ENCODE measurements at places on chromosomes 3 and 15.

DNA sequence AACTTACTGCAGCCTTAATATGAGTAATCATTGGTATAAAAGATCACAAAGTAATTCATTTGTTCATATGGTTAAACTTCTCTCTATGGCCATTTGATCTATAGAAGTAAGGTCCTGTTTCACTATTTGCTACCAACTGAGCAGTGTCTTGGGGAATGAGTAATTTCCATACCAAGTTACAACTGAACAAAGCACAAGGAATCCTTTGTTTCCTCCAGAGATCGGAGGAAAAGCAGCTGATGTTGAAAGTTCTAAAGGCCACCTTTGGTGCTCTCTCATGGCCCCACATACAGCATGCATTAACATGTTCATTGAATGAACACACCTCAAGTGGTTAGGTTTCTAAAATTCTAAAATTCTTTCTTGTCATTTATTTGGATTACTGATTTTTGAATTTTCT is 7.1 kb upstream of the CNTN3 start:
- DNase-seq, result no peak

- DNase-seq, result no peak
These were observed 5.9 kb downstream of the MEIS2 start for GRCh38 chr15:37094333-37094914.

GRCh38 chr3:87088430-87088992 is 97.6 kb upstream of the VGLL3 start:
- DNase-seq, result no peak

- DNase-seq, result no peak
These were observed 2.8 kb upstream of the GNAI2 start for GRCh38 chr3:50233176-50233575.

DNA sequence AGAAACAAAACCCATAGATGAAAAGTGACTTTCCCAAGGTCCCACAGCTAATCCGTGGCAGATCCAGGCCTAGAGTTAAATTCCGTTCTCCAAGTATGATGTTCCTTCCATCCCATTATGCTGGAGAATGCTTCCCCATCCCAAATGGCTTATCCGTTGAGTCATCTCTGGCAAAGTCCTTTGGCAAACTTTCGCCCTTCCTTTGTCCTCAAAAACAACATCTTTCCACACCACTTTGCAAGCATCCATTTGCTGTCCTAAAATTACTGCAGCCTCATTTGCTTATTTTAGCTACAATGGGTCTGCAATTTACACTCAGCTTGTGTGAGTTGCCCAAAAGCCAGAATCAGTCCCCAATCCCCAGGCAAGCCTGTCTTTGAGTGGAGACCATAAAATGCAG is 304.0 kb upstream of the TLE3 start:
- no peak for DNase-seq

DNA sequence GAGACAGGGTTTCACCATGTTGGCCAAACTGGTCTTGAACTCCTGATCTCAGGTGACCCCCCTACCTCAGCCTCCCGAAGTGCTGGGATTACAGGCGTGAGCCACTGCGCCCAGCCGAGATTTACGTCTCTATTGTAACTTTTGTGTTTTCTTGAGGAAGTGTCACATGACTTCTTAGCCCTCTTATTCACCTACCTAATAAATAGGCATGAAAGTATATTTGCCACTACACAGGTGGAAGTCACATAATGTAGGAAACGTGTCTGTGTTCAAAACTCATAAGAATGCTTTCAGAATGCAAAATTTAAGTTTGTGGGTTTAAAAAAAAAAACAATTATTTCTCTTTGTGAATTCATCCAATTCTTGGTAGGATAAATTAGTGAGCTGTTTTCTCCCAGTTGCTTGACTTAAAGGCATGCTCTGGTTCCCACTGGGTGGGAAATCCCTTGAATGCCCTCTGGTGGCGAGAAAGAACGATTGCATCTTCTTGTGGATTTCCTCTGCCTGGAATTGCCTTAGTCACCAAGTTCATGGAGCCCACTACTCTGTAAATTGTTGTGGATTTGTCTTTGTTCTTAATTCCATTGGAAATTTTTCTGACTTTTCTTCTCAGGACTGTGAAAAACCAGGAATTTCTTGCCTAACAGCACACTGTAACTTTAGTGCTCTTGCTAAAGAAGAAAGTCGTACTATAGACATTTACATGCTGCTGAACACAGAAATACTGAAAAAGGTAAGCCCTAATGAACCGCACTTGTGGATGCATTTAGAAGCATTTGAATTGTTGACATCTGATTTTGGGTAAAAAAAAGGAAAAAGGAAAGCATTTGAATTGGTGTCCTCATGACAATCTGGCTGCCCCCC is 82.2 kb upstream of the CTDSPL start:
- peak; percentile 33 for DNase-seq

DNA sequence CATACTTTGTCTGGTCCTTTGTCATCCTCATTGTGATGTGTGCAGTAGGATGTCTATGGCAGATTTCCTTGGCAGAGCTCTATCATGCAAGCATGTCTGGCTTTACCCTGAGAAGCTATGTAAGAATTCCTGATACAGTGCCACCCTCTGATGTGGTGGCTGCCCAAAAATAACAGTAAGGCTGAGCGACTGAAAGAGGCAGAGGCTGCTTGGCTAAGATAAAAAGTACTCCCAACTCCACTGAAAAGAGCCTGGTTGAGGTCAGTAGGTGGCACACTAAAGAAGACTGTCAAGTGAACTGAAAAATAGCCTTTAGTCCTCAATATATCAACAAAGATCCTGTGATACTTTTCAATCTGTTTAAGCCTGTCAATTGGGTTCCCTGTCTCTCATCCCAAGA is 31.7 kb downstream of the BTLA start:
- DNase-seq, result no peak

DNA sequence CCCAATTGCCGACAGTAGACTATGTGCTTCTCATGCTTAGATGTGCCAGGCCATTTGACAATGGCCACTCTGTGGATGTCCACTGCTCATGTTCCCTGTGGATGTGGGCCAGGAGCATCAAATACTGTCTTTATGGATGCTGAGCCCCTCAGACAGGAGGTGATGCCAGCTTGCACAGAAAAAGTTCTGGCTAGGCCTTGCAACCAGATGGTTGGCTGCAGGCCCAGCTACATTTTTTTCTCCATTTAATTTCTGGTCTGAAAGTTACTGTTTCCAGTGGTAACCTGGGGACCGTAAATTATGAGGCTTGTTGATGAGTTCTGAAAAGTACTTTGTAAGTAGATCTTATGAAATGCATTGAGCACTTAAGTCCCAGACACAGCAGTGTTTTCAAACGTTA is 228.5 kb downstream of the CHL1 start:
- DNase-seq, result no peak

DNA sequence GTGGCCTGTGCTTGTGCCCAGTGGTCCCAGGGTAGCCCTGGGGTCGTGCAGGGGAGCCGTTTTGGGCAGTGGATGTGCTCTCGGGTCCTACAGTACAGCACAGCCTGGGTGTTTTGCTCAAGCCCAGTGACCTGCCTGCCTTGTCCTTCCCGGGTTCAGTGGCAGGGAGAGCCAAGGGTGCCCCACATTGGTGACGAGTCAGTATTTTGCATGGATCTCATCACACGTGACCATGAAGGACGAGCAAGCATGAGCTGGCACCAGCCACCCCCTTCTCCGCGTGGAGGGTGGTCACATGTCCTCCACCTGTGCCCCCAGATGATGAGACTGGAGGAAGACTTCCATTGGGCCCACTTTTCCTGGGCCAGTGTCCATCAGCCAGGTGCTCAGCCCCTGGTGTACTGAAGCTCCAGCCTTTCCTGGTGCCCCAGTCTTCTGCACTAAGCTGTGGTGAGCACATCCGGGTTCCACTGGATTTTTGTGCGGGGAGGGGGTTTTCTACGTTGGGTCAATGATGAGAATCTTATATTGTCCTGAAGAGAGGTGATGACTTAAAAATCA is 197.5 kb downstream of the UBE3A start:
- DNase-seq, result no peak

DNA sequence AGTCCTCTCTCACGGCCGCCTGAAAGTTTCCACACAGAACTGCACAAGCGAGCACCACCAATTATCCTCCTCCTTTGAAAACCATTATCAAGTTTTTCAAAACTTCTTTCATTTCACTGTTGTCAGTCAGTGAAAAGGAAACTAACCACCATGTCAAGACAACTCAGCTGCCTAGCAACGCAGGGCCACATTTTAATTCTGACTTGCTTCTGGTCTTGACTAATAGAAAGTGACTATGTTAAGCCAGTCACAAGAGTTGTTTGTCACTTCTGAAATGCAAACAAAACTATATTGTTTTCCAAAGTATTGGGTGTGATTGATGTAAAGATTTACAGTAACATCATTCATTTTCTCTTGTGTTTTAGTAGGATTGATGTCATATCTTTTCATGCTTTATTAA is 612.8 kb upstream of the AGTR1 start:
- DNase-seq, result peak; percentile 0

DNA sequence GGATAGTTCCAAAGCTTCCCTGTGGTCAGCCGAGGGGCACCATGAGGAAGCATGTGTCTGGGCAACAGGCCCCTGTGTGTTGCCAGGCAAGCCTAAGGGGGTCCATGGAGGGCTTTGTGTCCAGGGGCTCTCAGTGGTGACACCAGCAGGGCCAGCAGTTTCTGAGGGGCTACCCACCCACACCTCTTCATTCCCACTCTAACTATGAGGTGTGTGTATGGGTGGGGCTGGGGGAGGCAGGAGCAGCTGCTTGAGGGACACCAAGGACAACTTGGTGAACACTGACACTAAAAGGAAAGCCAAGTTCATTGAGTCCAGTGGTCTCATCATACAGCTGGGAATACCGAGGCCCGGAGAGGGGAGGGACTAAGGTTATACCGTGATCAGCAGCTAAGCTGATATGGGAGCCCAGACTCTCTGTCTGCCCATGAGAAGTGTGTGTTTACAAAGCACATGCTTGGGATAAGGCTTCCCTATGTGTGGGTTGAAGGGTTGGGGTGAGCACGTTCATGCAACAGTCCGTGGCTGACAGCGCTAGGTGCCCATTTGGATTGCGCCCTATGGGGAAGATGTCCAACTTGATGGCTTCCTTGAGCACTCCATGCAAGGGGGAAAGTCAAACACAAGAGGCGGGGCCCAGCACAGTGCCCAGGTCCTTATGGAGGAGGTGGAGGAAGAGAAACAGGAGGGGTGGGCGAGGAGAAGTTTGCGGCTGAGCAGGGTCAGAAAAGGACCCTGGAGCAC is 34.8 kb upstream of the CHRNB4 start:
- DNase-seq, result no peak

GRCh38 chr3:36219398-36219797 is 160.9 kb upstream of the STAC start:
- DNase-seq, result no peak

GRCh38 chr3:141399200-141399599 is 30.9 kb downstream of the ZBTB38 start:
- no peak for DNase-seq
